Retina (tissue), 1 donor: ENCODE measurements at places on chromosomes 5 and 9.

- DNase-seq = peak; percentile 74
Measured at GRCh38 chr9:122134822-122135528, 24.6 kb downstream of the NDUFA8 start.

GRCh38 chr5:135642934-135643333 is 64.1 kb upstream of the CXCL14 start:
- no peak for DNase-seq

GRCh38 chr5:123283499-123283898 is 139.7 kb downstream of the CEP120 start:
- no peak for DNase-seq

DNA sequence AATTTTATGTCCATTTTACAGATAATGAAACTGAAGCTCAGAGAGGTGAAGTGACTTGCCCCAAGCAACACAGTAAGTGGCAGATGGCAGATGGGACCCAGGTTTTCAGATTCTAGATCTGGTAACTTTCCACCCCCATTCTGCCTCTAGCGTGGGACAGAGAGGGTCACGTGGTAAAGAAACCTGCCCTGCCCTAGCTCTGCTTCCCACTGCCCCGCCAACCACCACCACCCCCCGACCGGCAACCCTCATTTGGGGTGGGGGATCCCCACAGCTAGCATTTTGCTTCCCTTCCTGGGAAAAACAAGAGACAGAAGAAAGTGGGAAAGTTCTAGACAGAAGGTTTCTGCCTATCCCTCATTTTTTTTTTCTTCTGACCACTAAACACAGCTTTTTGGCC is 172.5 kb downstream of the ACTL7B start:
- DNase-seq = no peak

DNA sequence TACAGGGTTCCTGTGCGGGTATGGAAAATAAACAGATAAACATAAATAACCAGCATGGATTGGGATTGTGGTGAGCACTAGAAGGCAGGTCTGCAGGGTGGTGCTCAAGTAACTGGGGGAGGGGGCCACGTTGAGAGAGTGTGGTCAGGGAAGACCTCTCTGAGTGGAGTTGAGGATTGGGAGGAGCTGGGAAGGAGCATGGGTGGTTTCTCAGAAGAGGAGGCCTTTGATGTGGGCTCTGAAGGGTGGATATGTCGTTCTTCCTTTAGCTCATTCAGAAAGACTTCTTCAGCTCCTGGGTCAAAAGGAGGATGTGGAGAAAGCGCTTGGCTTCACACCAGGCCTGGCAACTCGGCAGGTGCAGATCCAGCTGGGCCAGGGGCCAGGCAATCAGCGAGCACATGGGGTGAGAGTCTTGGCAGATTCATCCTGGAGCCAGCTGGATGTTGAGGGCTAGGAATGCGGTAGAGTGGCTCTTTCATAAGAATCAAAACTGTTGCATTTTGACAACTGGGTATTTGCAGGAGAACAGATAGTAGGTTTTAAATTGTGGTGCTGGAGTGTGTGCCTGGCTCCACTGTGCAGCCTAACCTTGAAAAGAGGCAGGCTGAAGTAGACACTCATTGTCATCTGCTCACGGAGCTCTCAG is 71.7 kb downstream of the PCSK5 start:
- DNase-seq = no peak

- DNase-seq = no peak
Measured at GRCh38 chr5:109908366-109908765, 218.6 kb downstream of the MAN2A1 start.

GRCh38 chr5:146947181-146947941 is 68.8 kb upstream of the PPP2R2B start:
- DNase-seq = no peak

DNA sequence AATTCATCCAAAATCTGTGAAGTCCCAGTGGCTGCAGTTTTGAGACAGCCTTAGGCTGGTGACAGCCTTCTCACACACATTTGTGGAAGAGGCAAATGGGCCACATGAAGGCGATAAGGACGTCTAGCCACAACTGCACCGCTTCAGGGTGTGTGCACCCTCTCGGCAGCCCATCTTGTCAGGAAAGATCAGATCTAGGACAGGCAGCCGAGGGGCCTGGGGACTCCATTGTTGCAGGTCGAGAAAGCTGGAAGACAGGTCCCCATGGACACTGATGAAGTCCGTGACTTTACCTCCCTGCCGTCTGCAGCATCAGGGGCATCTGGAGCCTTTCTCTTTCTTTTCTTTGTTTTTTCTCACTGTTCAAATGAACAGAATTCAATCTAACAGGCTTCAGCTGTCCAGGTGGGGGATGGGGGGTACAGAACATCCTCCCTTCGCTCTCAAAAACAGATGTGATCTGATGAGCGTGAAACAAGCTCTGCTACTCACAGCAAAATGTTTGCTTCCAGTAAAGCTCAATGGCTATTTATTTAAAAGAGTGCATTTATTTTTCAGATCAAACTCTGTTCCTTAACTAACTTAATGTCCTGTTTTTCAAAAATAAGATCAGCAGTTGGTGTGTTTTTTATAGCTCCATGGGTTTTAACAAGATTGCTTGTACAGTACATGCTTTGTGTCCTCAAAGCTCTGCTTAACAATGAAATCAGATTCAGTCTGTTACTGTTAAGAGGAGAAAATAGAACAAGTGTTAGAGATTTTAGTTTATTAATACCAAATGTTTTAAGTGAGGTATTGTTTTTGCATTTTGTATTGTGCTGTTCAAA is 111.8 kb upstream of the OTULINL start:
- peak; percentile 84 for DNase-seq

DNA sequence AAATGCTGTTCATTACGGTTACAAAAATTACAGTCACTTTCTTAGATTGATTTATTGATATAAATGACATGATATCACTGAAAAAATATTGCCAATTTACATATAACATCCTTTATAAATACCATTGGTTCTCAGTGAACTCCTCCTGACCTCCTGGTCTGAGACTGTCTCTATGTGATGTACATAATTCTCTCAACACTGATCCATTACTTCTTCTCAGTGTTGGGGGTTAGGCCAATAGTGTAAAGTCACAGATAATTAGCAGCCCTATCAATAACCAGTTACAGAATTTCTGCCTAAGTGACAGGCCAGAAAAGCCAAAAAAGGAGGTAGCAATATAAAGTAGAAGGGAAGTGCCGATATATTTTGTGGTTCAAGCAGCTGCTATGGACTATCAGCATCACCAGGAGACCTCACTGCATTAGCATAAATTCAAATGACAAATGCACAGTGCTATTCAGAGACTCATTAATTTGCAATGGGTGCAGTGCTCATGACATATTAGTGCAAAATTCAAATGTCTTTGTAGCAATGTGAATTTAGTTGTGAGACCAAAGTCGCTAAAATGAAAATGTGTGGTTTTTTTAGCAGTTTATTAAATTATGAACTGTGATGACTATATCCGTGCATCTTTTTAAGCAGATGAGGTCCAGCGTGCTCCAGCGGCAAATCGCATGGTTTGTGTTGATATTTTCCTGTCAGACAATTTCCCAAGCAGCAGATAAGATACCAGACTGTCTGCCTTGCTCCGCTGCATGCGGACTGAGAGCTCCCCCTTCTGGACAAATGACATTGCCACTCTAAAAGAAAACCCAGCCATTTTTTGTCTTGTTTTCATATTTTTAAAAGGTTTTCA is 144.6 kb downstream of the CETN3 start:
- peak; percentile 79 for DNase-seq

DNA sequence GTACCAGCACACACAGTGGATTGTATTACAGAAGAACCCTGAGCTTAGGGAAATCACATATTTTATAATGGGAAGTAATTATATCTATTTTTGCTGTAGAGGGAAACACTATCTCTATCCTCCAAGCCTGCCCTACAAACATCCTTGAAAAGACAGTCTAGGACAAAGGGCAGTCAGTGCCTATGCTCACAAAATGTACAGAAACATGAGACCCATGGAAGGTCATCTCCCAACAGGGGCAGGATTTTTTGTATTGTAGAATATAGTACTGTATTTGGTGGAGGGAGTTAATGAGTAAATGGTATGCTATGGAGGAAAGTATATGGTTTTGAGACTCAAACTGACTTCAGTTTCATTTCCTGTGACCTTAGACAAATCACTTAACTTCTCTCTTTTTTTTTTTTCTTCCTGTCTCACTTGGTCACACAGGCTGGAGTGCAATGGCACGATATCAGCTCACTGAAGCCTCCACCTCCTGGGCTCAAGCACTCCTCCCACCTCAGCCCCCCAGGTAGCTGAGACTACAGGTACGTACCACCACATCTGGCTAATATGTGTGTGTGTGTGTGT is 5.8 kb upstream of the RAB14 start:
- DNase-seq = no peak

DNA sequence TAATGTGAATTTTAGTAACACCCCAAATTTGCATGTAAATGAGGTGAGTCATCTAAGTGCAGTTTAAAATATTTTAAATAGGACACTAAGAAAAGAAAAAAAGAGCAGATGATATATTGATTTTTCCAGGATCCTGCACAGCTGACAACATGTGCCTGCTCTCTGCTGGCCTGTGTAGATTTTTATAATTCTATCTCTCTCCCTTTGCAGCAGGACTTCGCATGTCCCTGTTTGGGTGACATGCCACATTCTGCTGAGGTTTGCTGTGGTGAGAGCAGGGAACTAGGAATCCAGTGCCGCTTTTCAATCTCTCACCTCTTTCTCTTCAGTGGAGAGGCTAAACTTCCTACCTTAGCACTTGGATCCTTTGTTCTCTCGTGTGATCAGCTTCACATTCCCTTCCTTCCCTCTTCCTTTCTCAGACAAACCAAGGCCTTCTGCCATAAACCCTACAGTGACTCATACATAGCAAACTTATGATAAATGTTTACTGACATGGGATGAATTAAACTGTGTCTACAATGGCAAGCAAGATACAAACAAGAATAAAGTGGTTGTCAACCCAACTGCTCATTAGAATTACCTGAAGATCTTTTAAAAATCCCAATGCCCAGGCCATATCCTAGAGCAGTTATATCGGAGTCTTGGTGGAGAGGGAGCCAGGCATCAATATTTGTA is 198.8 kb upstream of the EFNA5 start:
- no peak for DNase-seq

DNA sequence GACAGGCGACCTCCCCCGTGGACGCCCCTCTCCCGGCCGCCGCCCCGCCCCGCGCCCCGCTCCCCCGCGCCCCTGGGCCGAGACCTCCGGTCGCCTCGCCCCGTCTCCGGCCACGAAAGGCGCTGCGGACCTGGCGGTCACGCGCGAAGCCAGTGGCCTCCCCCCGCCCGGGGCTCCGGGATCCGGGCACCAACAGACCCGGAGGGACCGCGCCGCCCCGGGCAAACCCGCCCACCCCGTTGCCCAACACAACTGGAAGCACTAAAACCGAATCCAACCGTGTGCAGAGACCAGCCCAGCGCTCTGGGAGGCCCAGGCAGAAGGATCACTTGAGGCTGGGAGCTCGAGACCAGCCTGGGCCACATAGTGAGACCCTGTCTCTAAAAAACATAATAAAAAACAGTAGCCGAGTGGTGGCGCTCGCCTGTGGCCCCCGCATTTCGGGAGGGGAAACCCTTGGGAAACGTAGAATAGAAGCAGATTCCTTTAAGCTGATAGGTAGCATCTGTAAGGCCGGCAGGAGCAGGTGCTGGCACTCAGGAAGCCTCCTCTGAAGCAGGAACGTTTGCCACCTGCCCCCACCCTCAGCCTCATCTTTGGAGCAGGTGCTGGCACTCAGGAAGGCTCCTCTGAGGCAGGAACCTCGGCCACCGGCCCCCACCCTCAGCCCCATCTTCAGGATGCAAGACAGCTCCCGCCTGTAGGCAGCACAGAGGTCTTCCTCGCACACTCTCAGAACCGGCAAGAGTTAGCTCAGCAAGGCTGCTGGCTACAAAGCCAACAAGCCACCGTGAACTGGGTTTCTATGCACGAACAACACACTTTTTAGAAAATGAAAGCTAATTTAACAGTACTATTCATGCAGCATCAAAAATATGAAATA is 4.6 kb upstream of the SLC9A3 start:
- DNase-seq = no peak

DNA sequence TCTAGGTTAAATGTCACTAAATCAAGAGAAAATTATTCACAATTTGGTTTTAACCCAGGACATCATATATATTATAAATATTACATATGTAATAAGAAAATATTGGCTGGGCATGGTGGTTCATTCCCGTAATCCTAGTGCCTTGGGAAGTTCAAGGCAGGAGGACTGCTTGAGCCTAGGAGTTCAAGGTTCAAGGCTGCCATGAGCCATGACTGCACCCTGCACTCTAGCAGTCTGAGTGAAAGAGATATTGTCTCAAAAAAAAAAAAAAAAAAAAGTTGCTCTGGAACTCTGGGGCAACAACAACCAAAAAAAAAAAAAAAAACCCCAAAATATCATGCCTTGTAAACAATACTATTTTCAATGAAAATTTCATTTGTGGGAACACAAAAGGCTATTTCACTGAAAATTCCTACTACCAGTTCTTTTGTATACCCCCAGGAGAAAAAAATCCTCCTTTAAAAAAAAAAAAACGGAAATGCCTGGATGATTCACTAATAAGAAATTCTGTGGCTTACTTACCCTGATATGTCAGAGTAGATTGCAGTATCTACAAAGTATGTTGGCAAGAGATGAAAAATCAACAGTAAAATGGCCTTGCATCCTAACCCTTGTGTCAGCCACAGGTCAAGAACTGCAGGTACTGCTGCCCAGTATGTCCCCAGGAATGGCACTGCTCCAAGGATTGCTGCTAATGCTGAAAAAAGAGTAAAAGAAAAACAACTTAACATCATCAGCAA is 22.6 kb upstream of the CTNNAL1 start:
- no peak for DNase-seq

DNA sequence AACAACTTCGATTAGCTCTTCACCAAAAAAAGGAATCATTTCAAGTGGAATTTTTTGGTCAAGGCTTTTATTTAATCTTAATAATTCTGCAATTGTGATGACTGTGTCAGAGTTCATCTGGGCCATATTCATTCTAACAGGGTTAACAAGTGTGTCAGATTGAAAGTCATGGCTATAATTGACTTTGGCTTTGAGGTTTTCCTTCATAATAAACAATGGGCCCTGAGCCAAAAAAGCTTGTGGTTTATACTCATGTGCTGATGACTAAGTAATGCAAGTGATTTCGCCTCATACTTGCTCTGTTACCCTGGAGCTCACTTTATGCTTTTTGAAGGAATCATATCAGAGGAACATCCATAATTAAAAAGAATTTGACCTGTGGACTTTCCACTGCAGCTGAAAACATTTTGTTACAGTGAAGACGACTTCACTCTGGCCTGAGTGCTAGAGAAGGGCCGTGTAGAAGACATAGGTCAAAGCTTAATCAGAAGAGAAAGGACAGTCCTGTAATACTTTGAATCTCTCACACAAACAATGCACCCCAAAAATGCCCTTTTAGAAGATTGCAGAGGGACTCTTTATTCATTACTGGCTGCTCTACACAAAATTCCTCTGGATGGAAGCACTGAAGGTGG is 101.7 kb downstream of the GDNF start:
- DNase-seq = no peak

DNA sequence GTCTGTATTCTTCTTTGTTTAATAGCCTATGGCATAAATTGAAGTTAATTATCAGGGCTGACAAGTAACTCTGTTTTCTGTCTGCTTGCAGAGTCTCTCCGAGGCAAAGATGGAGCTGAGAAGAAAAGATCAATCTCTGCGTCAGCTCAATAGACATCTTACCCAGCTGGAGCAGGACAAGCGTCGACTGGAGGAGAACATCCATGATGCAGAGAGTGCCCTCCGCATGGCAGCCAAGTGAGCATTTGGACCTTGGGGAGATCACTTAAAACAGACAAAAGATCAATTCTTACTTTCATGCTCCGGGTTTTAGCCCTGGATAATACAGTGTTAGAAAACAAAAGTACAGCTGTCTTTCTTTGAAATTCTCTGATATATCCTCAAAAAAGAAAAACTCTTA is 293.8 kb downstream of the CCDC171 start:
- peak; percentile 23 for DNase-seq
